ENCODE measurements at places on chromosomes 6 and 20.

DNA sequence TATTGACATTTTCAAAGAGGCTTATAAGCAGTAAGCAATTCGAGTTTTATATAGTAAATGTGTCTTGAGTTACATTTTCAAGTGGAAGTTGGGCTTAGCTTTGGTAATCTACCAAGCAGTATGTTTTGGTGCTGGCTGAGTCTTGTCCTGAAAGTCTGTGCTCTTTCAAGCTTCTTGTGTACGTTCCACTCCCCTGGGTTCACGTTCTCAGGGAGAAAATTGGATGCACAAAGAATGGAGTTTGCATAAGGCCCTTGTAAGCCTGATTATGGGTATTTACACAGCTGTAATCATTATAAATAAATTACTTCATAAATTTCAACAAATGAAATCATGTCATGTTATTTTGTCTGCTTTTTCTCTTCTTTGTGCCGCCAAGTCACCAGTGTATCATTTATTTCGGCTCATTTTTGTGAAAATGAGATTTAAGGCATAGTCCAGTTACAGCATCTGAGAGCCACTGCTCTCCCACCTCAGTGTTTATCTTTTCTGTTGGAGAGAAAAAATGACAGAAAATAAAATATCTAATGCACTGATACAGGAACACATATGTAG is 262.5 kb downstream of the BTBD3 start:
- DNase-seq, result no peak

GRCh38 chr6:144534180-144534579 is 249.0 kb downstream of the UTRN start:
- no peak for DNase-seq

GRCh38 chr6:14017626-14018475 is 93.1 kb downstream of the RNF182 start:
- DNase-seq, result no peak

GRCh38 chr6:168255283-168255881 is 64.2 kb downstream of the DACT2 start:
- no peak for DNase-seq

DNA sequence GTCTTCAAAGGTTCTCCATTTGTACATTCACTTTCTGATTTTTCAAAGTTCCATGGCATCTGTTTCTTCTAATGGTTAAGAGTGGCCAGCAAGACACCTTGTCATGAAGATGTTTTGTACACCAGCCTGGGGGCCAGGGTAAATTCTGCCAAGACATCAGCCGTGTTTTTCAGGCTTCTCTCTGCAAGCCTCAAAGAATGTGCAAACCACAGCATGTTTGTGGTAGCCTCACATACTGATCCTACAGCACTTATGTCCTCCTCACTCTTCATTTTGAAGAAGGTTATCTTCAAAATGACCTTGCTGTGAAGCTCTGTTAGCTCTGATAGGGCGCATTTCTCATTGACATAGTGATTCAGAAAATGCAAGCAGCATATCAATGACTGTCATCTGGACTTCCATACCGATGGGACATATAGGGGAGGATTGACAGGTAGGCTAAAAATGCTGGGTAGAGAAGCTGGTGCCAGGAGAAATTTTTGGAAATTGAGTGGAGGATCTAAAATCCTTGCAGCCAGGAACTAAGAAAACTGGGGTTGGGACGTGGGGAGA is 59.3 kb upstream of the SPTLC3 start:
- no peak for DNase-seq

- no peak for DNase-seq
Measured at GRCh38 chr6:103522045-103522444, 1337.7 kb downstream of the HACE1 start.

GRCh38 chr6:53640361-53640760 is 25.2 kb downstream of the KLHL31 start:
- no peak for DNase-seq

GRCh38 chr6:14881398-14881797 is 364.5 kb upstream of the JARID2 start:
- no peak for DNase-seq

DNA sequence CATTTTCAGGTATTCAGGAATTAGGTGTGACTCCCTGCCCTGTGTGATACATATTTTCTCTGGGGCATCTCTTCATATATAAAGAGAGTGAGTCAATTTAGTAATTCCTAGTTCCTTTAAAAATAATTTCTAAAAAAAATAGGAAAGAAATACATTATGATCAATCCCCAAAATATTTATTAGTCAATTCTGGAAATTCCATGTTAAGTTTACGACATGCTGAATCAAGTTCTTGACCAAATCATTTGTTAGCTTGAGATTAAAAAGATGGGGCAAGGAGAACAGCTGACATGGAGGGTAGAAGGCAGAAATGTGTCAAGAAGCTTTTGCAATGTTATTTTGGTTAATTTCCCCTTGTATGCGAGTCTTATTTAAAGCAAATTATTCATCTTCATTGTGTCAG is 22.7 kb upstream of the PRDM1 start:
- no peak for DNase-seq

GRCh38 chr6:100987556-100987955 is 106.4 kb upstream of the ASCC3 start:
- no peak for DNase-seq

DNA sequence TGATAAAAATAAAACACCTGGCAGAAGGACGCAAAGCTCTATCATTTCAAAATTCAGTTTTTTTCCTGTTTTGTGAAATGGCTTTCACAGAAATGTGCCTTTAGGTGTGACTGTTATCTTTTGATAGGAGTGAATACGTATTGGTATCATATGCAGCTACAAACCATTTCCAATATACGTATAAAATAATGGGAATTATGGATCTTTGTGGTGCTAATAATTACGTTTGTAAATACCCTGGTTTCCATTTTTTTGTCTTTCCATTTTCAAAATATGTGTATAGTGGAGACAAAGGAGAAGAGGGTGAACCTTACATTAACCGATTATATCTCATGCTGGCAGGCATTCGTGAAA is 108.7 kb upstream of the GMDS start:
- no peak for DNase-seq

GRCh38 chr6:108837236-108837971 is 10.8 kb upstream of the ARMC2 start:
- DNase-seq, result no peak

DNA sequence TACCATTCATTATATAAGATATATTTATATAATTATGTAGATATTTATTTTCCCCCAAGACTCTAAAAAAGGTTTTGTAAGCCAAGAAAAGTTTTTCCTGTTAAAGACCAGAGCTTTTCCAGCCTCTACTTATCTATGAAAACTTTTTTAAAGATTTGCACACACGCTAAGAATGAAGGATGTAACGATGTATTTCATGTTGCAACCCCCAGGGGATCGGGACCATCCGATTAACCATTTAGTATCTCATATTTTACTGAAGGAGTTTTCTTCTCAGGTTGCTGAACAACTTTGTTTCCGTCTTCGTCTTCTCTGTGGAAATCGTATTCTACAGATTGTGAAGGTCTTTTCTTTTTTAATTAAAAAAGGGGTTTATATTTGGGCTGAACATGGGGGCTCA is 70.0 kb upstream of the SASH1 start:
- no peak for DNase-seq

GRCh38 chr20:58997141-58997770 is 9.8 kb downstream of the CTSZ start:
- no peak for DNase-seq

DNA sequence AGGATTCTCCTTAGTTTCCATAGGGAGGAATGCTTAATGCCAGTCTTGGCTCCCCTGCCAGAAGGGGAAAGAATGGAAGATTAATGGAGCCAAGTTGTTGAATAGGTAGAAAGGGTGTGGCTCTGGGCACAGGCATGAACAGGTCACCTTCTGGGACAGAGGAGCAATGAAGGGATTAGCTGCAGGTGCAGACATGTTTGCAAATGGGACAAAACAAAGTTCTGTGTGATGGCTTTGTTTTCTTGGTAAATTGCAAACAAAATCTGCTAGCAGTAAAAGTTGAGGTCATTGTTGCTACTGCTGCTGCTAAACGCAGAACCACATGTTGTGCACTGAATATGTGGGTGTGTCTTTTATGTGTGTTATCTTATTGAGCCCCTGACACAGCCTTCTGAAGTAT is 93.3 kb downstream of the PERP start:
- DNase-seq, result no peak

GRCh38 chr6:12262236-12263061 is 27.7 kb upstream of the EDN1 start:
- no peak for DNase-seq

DNA sequence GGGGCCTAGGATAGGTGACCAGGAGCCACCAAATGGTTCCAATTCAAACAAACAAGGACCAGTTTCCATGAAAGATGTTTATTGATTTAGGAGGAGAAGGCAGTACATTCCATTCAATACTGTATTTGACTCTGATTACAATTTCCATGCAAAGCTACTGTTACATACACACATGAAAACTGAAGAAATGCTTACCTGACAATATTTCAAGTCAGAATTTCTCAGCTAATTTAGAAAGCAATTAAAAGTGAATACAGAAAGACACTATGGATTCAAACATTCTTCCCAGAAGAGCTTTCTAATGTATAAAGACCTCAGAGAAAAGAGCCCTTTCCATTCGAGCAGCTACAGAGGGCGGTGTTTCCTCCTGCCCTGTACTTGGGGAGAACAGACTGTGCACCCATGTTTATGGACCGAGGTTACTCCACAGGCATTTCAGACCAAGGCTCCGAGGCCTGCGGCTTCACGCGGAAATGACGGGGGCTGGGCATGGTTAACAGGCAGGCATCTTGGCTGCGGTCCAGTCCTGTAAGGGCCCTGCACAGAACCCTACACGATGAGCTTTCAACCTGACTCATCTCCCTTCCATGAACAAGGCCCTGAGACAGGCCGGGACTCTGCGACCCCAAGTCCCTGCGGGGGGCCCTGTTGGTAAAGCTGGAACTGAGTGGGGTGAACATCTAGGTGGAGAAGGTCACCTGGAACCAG is 25.7 kb upstream of the TCFL5 start:
- no peak for DNase-seq

GRCh38 chr20:43740642-43741041 is 13.8 kb upstream of the GTSF1L start:
- DNase-seq, result no peak

DNA sequence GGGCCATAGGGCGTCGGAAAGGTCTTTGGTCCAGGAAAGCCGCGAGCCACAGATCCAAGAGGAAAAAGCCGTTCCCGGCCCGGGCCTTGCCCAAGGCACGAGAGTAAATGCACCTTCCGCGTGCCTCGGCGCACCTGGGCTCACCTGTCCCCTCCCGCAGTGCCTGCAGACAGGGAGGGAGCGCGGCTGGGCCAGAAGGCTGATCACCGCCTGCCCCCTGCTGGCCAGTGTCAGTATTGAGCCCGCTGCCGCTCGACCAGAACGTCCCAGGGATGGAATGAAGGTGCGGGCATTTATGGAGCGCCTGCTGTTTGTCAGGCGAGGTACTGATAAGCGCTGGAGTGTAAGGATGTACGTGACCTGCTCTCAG is 679 bp upstream of the LPIN3 start:
- peak; percentile 79 for DNase-seq

GRCh38 chr6:148431413-148431812 is 88.8 kb downstream of the SASH1 start:
- no peak for DNase-seq

- DNase-seq, result no peak
Measured at GRCh38 chr6:93678841-93679454, 259.6 kb upstream of the EPHA7 start.

- no peak for DNase-seq
Measured at GRCh38 chr6:76984572-76984971, 478.7 kb downstream of the HTR1B start.

DNA sequence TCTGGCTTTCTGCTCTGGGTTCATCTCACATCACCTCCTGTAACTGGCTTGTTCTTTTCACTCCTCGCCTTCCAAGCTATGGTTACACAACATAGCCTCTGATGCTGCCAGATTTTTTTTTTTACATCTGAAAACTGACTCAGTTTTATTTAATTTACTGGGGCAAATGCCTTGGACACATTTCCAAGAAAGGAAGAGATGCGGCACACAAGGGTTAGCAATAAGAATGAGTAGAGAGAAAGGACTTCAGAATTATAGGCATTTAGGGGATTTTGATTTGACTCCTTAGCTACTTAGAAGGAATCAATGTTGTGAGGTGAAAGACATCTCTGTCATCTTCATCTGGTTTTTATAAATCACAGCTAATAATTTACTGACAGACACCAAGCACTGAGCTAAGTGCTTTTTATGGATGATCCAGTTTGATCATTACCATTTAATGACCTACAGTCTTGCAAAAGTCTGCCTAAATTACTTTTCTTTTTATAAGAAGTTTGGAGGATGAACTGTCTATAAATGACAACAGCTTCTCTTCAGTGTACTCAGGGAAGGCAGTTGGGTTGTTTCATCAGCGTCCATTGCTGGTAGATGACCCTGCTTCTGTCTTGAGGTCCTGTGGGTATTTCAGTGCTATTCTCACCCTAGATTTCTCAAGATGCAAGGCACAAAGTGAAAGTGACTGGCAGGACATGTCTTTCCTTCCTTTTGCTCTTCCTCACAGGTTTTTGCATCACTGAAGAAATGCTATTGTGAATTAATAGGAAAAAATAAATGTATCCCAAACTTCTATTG is 31.1 kb downstream of the LAMA4 start:
- no peak for DNase-seq

DNA sequence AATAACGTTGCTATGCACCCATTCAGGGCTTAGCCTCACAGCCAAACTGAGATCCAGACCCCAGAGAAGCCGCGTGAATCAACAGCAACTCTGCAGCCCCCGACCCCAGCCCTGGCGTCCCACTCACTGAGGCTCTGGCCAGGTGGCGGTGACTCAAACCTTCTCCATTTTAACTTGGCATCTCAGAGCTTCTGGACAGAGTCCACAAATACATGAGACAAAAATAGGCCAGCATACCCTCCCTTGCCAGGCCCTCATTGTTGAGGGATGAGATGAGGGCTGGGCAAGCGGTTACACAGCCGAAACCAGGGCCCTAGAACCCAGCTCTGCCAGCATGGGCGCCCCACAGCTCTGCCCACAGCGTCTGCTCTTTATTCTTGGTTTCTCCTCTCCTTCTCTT is 118.4 kb downstream of the MYLK4 start:
- DNase-seq, result no peak

DNA sequence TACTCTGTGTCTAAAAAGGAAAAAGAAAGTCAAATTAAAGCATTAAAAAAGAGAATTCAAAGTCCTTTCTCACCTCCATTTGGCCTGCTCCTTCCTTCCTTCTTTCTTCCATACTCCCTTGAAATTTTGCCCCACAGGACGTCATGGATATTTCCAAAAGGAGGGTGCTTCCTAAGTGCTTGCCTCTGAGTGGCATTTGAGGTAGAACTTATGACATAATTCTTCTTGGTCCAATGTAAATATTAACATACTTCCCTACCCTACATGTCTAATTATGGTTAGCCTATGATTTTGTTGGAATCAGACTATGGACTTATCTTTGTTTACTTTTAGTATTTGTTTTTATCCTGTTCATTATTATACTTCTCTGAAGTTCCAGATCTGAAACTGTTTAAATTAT is 132.3 kb downstream of the PFDN4 start:
- no peak for DNase-seq

All from activated T-helper 1 cell treated with Interleukin-2 at 50 U/mL for 16 hours (primary cell).